ENCODE measurements at places on chromosomes 2 and 18. TPM values are rescaled to one million over a fixed set of nuclear protein-coding genes. Genes with fewer than 3 reads are reported as not detected.

DNA sequence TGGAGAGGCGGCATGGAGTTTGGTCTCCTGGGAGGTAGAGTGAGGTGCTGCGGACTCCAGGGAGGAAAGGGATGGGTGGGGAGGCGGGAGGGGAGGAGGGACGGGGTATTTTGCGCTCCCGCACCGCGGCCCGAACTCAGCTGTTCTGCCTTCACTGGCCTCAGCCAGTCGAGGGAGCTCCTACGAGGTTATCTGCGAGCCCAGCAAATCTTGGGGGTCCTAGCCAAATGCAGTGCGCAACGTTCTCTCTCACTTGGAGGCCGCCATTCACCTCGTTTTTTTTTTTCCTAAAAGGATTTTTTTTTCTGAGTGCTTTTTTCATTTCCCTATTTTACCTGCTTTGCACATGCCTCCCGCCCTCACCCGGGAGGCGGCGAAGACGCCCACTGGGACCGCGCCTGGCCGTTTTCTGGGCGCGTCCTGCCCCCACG is 877 bp upstream of the BCL2L11 start:
- peaks cover 2% of the 10 kb centered on the region for H3K36me3 ChIP-seq
- peak overlapping the region; percentile 61 for H3K4me3 ChIP-seq
- H3K27me3 ChIP-seq: peaks cover 60% of the 10 kb centered on the region
- peak; percentile 30 for DNase-seq

GRCh38 chr2:121231385-121232000 is 53.5 kb downstream of the TFCP2L1 start:
- no peak overlapping the region for H3K27ac ChIP-seq
- no peak for DNase-seq
- H3K27me3 ChIP-seq: peaks cover 12% of the 10 kb centered on the region
- no peaks in the 10 kb centered on the region for H3K4me1 ChIP-seq
- H3K4me3 ChIP-seq: no peak overlapping the region

DNA sequence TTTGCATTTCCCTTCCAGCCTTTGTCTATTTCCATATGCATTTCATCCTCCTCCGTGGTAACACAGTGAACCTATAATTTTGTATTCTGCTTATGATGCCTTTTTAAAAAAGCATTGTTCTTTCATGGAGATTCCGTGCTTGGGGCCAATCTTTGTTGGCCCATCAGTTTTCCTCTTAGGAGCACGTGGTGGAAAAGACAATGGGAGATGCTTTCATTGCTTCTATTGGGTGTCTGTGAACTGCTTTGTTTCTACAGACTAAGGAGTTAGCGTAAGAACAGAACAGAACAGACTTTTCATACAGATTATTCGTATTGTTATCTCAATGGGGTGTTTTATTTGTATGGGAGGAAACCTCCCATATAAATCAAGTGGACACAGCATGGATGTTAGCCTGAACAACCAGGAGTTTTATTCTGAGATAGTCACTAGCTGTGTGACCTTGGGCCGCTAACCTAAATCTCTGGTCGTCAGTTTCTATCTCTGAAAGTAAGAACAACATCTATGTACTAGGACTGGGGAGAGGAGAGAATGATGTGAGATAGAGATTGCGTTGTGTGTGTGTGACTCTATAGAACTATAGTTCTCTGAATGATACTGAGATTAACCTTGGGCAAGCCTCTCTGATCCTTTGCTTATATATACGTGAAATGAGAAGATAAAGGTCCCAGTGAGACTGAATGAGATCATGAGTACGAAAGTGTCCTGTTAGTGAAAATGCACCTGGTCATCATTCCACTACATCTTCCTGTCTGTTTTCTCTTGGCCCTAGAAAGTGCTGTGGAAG is 22.9 kb upstream of the YWHAQ start:
- H3K27me3 ChIP-seq: no peaks in the 10 kb centered on the region
- no peak overlapping the region for H3K27ac ChIP-seq
- H3K4me3 ChIP-seq: no peak overlapping the region
- peaks cover 42% of the 10 kb centered on the region for H3K4me1 ChIP-seq
- no peaks in the 10 kb centered on the region for H3K36me3 ChIP-seq
- no peak for DNase-seq

DNA sequence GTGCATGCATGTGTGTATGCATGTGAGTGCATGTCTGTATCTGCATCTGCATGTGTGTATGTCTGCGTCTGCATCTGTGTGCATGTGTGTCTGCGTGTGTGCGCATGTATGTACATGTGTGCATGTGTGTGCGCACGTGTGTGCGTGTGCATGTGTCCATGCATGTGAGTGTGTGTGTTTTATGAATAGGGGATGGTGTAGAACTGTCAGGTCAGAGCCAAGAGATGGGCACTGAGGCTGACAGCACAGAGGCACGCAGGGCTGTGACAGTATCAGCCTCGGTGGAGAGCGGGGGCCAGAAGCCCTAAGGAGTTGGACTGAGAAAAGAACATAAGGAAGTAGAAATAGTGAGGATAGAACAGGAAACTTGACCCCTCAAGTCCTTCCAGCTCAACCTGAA is 494.0 kb upstream of the MYT1L start:
- H3K4me3 ChIP-seq: no peak overlapping the region
- DNase-seq: no peak
- no peaks in the 10 kb centered on the region for H3K4me1 ChIP-seq
- H3K27me3 ChIP-seq: no peaks in the 10 kb centered on the region

ATP6V1B1 gene
- not detected for total RNA-seq

- H3K4me3 ChIP-seq: no peak overlapping the region
- H3K27ac ChIP-seq: no peak overlapping the region
- H3K27me3 ChIP-seq: no peaks in the 10 kb centered on the region
- no peaks in the 10 kb centered on the region for H3K36me3 ChIP-seq
- DNase-seq: no peak
- H3K4me1 ChIP-seq: no peaks in the 10 kb centered on the region
Observed at GRCh38 chr18:45430041-45430440, 185.2 kb upstream of the SLC14A2 start.

Data from T-cell (primary cell).